ENCODE measurements at places on chromosomes 4 and X.

GRCh38 chr4:96593422-96593821, 753.5 kb downstream of the PDHA2 start:
- DNase-seq = peak; percentile 60

GRCh38 chr4:38612646-38613414, 51.2 kb upstream of the KLF3 start:
- DNase-seq = peak; percentile 77

- DNase-seq = no peak
Measured at GRCh38 chr4:70496231-70496630, 22.1 kb upstream of the AMTN start.

DNA sequence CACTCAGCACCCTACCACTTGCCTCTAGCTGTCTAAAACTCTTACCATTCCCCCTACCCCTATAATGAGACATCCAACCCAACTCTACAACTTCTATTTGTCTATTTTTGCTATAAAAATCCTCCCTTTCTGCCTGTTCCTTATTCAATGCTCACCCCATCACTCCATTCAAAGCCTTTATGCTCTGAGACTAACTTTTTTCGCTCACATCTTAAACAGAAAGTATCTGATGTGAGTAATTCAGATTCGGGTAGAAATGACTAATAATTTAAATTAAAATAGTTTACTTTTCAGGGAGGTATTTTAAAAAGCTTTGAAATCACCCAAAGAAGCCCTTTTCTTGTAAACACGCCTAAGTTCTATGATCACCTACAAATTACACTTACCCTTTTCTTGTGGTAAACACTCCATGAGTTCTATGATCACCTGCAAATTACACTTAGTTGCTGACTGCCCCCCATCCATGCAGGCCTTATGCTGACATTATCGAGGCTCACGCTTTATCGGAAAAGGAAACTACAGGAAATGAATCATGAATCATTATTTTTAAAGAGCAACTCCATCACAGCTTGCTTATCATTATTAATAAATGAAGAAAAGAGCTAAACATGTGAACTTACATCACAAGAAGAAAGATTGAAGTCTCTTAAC, 168.7 kb upstream of the PPP1R2C start:
- no peak for DNase-seq

GRCh38 chr4:41257257-41257901, 651 bp downstream of the UCHL1 start:
- DNase-seq = peak; percentile 83

- peak; percentile 33 for DNase-seq
Measured at GRCh38 chrX:33183361-33183760, 28.0 kb downstream of the DMD start.

DNA sequence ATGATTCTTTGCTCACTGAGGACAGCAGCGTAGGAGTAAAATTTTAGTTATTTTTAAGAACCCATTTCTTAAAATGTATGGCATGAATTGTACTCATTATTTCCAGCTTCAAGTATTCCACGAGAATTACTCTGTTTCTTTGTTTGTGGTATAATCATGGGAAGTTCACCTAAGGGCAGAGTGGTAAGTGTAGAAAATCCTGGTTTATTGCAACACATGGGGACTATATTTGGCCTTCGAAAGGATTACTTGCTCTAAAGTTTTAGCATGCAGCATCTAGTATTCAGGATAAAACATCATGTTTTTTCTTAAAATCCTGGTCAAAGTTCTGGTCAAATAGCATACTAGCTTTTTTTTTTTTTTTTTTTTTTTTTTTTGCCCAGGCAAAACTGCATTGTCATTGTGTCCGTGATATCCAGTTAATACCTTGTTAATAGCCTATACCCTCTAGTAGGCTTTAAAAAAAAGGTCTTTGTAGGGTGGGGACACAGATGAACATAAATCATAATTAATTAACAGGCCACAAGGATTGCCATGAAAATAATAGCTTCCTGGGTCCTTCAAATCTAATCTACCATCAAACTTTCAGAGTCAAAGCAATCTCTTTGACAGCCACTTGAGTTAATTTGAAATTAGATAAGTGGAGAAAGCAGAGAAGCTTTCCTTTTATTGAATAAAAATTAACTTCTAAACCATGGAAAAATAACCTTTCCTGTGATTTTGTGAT, 44.6 kb upstream of the VEGFC start:
- DNase-seq = no peak

DNA sequence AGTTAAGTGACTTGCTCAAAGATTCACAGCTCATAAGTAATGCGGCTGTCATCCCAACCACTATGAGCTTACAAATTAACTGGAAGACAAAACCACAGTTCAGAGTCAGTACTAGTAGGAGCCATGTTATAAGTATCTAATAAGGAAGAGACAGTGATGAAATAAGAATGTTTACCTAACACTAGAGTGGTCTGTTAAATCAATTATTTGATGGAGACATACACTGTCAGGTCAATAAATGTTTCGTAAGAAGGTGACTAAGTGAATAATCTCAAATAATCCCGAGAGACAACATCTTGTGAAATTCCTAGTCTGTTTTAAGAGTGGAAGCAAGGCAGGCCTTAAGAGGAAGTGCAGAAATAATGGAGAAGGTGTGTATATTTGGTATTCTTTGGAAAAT, 25.8 kb upstream of the AMELX start:
- no peak for DNase-seq

DNA sequence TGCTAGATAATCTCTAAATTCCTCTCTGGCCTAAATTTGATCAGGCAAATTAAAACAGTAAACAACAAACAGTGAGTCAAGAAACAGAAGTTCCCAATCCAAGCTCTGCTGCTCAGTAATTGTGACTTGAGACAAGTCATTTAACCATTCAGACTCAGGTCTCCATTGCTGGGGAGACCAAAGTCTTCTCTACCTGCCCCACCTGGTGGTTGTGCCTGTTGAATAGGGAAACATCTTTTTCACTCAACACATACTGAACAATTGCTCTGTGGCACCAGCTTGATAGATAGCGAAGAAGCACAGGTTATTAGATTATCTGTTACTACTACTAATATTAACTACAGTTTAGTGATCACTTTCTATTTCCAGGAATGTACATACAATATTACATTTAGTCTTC, 112.1 kb upstream of the EOLA2 start:
- no peak for DNase-seq

GRCh38 chr4:6453688-6453990, 18.8 kb downstream of the PPP2R2C start:
- no peak for DNase-seq

DNA sequence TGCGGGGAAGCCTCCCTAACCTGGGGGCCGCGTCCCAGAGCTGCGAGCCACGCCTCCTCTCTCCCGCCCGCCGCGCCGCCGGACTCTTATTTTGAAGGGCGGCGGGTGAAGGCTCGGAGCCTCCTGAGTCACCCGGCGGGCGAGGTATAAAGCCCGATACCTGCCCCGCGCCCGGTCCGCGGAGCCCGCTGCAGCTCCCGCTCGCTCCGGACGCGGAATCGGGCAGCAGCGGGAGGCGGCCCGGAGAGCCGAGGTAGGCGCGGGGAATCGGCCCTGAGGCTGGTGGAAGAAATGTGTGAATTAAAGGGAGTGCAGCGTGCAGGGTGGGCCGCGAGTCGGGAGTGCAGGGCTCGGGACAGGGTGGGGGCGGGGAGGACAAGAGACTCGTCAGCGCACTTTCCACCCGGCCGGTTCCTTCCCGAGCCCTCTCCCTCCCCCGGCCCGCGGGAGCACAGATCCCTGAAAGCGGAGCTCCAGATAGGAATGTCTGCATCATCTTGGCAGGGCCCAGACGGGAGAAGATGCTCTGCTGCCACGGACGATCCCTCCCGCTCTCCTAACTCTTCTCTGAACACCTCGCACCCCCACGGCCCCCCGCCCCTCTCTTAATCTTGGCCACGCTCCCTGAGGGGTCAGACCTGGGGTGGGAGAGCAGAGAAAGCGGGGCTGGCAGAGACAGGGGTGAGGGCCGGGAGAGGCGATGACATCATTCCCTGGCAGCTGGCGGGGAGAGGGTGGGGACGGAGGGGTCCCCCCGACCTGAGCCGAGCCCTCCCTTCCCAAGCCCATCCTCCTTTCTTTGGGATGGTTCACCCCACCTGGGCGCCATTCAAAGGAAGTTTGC, 177.9 kb downstream of the CBR4 start:
- DNase-seq = peak; percentile 88

DNA sequence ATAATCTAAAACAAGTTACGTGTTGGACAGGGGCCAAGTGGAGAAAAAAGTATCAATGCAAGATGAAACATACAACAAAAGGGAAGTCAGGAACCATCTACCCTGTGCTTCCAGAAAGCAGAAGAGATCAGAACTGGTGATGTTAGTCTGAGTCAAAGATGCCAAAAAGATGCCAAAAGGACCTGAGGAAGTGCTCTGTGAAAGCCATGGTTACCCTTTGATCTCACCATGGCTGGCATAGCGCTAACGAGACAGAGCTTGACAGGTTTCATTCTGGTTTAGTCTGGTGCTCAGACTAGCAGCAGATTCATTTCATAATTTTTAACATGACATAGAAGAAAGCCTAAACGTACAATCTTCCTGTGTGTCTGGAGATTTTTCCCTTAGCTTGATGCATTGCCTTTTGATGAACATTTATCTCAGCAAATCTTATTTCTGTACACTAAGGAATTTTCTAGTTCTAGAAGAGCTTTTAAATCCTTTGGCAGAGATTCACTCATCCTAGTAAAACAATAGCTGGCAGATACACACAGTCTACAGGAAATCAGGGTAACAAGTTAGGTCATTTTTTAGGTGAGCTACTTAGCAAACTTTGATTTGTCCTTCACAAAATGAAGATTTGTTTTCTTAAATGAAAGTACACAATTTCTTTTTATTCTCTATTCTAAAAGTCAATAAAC, 87.7 kb downstream of the COL25A1 start:
- peak; percentile 7 for DNase-seq

DNA sequence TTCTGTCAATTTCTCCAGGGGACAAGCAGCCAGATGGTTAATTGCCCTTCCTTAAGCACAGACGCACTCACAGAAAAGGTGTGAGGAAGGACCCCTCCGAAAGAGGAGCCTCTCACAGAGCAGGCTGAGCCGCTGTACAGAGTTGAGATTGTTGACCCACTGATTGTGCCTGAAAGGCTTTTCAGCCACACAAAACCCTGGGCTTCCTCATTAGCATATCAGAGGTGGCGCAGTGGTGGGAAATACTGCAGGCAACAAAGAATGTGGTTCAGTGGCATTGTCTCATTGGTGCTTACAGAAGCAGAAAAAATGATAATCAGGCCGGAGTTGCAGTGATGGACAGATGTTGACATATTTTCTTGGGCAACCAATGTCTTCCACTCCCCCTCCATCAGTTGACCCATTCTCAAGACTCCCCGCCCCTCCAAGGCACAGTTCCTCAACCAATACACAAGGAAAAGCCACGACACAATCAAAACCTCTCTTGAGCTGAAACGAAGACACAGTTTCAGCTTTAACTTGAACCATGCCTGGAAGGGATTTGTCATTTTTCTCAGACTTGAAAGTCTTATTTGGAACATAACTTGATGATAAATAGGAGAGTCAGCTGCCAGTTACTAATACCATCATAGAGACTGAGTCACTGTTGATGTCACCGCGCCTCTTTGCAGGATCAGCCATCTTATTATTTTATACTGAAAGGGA, 53.1 kb downstream of the ATXN3L start:
- DNase-seq = no peak

DNA sequence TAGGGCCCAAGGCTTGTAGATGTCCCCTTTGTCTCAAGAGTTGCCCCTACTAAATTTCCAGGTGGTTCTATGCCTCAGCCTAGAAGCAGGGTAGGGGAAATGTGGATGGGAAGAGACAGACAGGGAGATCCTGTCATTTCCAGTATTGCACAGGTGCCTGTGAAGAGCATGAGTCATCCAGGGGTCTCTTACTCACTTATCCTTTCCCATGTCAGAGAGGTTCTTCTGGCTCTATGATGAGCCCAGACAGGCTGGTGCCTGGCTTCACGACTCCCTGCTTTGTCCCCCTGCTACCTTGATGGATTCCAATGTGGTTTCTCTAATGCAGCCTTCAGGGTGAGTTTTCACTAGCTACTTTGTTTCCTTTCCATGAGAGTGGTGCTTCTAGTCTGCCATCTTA, 35.2 kb upstream of the DDX60 start:
- DNase-seq = no peak

GRCh38 chr4:89788206-89789072, 48.5 kb downstream of the SNCA start:
- peak; percentile 37 for DNase-seq

DNA sequence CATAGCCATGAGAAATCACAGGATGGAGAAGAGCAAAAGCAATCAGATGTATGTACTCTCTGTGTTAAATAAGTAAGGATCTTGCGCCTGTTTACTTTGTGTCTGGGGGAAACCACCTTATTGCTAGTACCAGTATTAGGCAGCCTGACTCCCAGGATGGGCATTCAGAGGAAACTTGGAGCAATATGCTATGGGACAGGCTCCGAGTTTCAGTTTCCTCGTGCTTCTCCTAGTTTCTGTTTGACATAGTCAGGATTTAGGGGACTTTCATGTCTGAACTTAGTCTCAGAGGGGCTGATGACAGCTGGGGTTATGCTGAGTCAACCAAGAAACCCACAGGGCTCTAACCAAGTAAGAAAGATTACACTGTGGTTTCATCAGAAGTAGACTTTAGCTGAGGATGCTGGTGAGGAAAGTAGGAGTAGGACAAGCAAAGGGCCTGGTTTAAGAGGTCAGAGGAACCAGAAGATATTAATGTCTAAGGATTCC, 13.5 kb downstream of the NSUN7 start:
- DNase-seq = no peak

DNA sequence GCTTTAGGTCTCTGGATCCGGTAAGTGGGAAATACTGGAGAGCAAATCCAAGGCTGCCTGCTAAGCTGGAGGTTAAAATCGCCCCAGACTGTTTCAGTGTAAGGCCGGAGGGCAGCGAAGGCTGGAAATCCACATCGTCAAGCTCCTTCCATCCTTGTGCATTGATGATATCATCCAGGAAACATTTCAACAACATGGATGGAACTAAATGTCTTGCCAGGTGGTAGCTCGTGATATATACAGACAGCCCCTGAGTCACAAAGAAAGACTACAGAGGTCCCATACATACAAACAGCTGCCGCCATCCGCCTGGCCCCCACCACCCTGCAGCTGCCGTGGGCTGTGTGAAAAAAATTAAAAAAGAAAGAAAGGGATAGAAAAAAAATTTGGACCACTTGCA, 148.9 kb upstream of the RBPJ start:
- DNase-seq = peak; percentile 71

- no peak for DNase-seq
Measured at GRCh38 chr4:19983072-19983471, 268.6 kb upstream of the SLIT2 start.

- DNase-seq = no peak
Measured at GRCh38 chr4:165631208-165631894, 241.7 kb upstream of the TLL1 start.

GRCh38 chr4:23891064-23891421, 1.2 kb upstream of the PPARGC1A start:
- no peak for DNase-seq

- DNase-seq = no peak
Measured at GRCh38 chr4:68271851-68272357, 26.4 kb upstream of the TMPRSS11B start.

GRCh38 chr4:40003986-40004385, 26.3 kb upstream of the PDS5A start:
- DNase-seq = peak; percentile 11

DNA sequence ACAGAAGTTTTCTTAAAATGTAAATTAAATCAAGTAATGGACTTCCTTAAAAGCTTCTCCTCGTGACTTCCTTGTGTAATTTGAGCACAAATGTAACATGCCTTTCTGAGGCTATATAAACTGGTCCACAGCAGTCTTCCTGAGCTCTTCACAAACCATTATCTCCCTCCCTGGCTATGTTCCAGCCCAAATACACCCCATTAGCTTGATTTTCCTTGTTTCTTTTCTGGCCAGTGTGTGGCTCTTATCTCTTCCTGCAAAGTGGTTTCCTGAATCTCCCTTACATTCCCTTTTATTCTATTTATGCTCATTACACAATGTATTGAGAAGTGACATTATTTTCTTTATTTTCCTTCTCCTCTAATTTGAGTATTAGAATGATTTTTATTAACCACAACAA, 1085.3 kb upstream of the PCDH10 start:
- peak; percentile 44 for DNase-seq

Data from stomach (tissue), 19 donors.